Activated T-cell treated with anti-CD3 and anti-CD28 coated beads for 1 hour (primary cell): ENCODE measurements at places on chromosomes 5 and 9.

- DNase-seq, result no peak
Observed at GRCh38 chr5:120942596-120943350, 478.7 kb downstream of the PRR16 start.

GRCh38 chr5:116951219-116951618 lies 376.6 kb upstream of the SEMA6A start:
- DNase-seq, result no peak

DNA sequence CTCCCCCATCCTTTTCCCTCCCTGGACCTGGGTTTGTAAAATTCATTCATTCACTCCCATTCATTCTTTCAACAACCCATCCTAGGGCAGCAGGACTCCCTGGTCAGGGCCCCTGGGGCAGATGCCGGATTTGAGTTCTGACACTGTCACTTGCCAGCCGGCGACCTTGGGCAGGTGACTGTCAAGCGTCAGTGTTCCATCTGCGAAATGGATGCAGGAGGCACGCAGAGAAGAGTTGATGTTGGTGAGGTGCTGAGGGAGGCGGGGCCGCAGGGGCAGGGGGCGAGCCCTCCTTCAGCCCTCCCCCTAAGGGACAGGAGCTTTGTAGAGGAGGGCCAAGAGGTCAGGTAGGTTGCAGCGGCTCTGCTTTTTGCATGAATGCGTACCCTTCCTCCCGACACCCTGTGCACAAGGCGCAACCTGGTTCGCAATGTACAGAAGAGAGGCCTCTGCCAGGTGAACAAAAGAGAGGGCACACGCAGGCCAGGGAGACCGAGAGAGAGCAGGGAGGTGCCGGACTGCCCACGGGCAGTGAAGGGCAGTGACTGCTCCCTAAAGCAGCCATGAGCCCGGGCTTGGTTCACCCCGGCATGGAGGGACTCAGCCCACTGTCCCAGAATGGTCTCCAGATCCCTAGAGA lies 128.1 kb downstream of the BARX1 start:
- no peak for DNase-seq

GRCh38 chr5:7770436-7770835 lies 80.5 kb downstream of the CFAP90 start:
- DNase-seq, result no peak

GRCh38 chr5:24742334-24742733 lies 97.6 kb upstream of the CDH10 start:
- no peak for DNase-seq

GRCh38 chr5:141135030-141135717 lies at the start of gene PCDHB5:
Gene PCDHB5 (plus strand): TSS chr5:141135206. CDS start chr5:141135435, 229 bp downstream.
- no peak for DNase-seq

GRCh38 chr9:127613583-127613954 lies 1.5 kb downstream of the STXBP1 start:
- DNase-seq, result no peak

- no peak for DNase-seq
Observed at GRCh38 chr5:157130925-157131324, 11.7 kb downstream of the MED7 start.

- no peak for DNase-seq
Observed at GRCh38 chr9:115106642-115107041, 11.3 kb downstream of the TNC start.
